Left forelimb (tissue), 1 donor: ENCODE measurements at places on chromosomes 16 and 17.

GRCh38 chr17:79777120-79777893 lies 641 bp upstream of the CBX2 start:
- peak; percentile 87 for DNase-seq

- DNase-seq: no peak
Measured at GRCh38 chr16:86345516-86345915, 164.8 kb upstream of the FOXF1 start.

DNA sequence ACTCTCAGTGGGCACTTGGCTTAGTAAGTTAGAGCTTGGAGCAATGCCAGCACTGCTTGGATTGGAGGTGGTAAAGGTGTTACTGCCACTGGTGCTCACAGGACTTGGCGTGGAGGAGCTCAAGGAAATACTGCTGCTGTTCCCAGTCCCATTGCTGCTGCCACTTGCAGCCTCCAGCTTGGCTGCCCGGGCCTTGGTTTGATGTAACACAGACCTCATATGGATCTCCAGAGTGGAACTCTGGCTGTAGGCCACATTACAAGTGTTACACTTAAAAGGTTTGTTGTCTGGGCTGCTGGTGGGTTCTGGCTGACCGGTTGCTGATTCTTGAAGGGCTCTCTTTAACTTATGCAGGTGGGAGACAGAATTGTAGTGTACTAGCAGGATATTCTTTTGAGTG lies 250.3 kb downstream of the ZFHX3 start:
- no peak for DNase-seq

GRCh38 chr17:68621065-68621464 lies 19.9 kb upstream of the FAM20A start:
- no peak for DNase-seq

DNA sequence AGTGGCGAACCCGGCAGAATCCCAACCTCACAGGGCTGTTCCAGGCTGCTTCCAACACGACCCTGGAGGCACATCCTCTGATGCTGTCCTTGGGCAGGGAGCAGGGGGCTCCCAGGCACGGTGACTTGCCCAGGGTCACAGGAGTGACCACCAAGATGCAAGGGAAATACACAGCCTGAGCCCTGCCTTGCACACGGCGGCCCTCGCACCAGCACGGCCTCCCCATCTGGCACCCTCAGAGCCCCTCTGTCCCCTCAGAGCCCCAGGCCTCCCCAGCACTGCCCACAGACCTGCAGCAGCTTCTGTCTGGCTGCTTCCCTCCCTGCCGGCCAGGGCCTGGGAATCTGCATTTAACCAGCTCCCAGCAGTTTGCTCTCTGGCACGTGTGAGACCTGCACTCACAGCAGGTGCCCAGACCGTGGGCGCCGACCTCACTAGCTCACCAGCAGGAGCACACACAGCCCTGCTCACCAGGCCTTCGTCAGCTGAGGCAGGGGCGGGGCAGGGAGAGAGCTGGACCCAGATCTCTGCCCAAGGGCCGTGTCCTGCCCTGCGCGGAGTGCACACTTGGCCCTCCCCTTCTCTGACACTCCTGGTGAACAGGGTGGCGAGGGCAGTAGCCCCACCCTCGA lies 29.7 kb upstream of the ZC3H18 start:
- no peak for DNase-seq

DNA sequence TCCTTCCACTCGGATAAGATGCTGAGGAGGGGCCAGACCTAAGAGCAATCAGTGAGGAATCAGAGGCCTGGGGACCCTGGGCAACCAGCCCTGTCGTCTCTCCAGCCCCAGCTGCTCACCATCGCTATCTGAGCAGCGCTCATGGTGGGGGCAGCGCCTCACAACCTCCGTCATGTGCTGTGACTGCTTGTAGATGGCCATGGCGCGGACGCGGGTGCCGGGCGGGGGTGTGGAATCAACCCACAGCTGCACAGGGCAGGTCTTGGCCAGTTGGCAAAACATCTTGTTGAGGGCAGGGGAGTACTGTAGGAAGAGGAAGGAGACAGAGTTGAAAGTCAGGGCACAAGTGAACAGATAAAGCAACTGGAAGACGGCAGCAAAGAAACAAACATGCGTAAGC lies 12.4 kb downstream of the TP53 start:
- no peak for DNase-seq

DNA sequence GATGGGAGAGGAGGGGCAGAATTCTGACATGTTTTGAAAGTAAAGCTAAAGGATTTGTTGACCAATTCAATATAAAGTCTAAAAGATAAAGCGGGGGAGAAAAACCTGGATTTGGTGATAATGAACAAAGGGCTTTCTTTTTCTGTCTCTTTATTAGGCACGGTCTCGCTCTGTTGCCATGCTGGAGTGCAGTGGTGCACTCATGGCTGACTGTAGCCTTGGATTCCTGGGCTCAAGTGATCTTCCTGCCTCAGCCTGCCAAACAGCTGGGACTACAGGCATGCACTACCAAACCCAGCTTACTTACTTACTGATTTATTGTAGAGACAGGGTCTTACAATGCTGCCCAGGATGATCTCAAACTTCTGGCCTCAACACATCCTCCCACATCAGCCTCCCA lies 7.5 kb downstream of the CDR2 start:
- no peak for DNase-seq

DNA sequence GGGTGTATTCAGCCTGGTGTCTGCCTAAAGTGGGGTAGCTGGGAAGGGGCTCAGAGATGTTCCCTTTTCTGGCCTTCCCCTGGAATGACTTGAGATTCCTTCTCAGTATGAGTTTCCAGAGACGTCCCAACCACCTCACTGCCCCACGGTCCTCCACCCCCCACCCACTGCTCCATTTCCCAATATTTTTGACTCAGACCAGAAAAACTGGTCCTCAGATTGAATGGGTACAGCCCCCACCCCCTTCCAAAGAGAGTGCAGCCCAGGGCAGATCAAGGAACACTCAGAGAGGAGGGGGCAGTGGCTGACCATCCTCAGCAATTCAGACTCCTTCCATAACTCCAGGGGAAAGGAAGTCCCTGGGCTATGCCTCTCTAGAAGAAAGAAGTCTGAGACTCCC lies 3.2 kb downstream of the ACLY start:
- no peak for DNase-seq

DNA sequence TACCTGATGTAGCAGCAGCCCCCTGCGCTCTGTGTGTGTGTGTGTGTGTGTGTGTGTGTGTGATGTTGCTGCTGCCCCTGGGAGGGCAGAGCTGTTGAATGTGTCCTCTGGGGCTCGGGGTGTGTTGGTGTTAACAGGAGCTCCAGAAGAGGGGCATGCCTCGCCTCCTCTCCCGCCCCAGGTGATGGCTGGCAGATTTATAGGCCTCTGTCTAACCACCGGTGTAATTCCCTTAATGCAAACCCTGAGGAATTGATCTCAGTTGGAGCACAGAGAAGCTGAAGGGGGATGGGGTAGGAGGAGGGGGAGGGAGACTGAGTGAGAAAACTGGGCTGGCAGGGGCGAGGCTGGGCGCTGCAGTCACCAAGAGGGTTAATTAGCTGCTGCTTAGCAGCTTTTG lies 10.0 kb downstream of the CACNA1G start:
- DNase-seq: no peak

DNA sequence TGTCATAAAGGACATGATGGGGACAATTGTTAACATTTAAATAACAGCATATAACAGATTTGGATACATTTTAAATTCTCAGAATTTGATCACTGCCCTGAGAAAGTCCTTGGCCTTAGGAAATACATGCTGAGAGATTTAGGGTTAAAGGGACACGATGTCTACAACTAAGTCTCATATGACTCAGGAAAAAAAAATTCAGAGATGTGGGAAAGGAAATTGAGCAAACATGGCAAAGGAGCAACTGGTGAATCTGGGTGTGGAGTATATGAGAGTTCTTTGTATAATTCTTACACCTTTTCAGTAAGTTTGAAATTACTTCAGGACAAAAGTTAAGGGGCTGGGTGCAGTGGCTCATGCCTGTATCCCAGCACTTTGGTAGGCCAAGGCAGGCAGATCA lies 18.2 kb downstream of the MPP3 start:
- no peak for DNase-seq
